Neural crest cell (in vitro differentiated cells): ENCODE measurements at places on chromosomes 12 and 14.
A peak's percentile ranks its signal among the peaks of the same experiment; 100 is the strongest.

- no peaks in the 10 kb centered on the region for H3K27me3 ChIP-seq
- DNase-seq = no peak
- H3K36me3 ChIP-seq = no peaks in the 10 kb centered on the region
- no peak overlapping the region for H3K27ac ChIP-seq
Observed at GRCh38 chr12:128840862-128841468, 12.3 kb upstream of the GLT1D1 start.

- no peak for DNase-seq
- H3K4me3 ChIP-seq = no peak overlapping the region
- H3K36me3 ChIP-seq = peaks cover 10% of the 10 kb centered on the region
- H3K4me1 ChIP-seq = no peaks in the 10 kb centered on the region
Observed at GRCh38 chr12:65391711-65392110, 113.2 kb downstream of the MSRB3 start.

DNA sequence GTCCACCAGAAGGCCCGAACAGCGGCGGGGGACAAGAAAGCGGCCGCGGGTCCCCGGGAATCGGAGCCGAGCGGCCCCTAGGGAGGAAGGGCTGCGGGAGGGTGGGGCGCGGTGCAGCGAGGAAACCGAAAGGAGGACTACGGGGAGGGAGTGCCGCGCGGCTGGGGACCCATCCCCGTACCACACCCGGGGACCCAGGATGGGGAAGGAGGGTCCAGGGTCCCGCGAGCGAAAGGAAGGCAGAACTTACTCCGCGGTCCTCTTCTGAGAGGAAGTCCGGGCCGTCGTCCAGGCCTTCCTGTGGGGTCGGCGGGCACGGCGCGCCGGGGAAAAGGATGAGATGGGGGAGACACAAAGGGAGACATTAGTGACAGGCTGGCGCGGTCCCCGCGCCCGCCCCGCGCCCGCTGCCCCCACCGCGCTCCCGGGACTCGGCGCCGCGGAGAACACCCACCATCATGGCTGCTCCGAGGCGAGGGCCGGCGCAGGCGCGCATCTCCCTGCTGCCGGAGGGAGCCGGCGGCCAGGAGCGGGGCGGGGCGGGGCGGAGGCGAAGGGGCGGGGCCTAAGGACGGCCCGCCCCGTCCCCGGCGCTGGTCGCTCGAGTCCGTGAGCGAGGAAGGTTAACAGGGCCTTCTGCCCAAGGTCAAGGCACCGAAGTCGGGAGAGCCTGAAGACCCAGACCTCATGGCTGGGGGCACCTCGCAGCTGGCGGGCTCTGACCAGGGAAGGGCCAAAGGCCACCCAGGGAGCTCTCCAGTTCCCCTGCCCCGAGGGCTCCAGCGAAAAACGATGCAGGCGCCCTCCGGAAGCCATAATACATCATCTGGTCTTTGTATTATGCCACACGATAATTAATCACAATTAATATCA is at the start of gene SNX6:
Gene SNX6 (minus strand): TSS at position 492 of the 873 bp plus-strand sequence. CDS start 32 bp downstream, at position 460.
- no peaks in the 10 kb centered on the region for H3K27me3 ChIP-seq
- peak within 1 kb of the TSS; percentile 87 for H3K27ac ChIP-seq
- no peaks in the 10 kb centered on the region for H3K36me3 ChIP-seq
- H3K4me3 ChIP-seq = peak within 1 kb of the TSS; percentile 95

DNA sequence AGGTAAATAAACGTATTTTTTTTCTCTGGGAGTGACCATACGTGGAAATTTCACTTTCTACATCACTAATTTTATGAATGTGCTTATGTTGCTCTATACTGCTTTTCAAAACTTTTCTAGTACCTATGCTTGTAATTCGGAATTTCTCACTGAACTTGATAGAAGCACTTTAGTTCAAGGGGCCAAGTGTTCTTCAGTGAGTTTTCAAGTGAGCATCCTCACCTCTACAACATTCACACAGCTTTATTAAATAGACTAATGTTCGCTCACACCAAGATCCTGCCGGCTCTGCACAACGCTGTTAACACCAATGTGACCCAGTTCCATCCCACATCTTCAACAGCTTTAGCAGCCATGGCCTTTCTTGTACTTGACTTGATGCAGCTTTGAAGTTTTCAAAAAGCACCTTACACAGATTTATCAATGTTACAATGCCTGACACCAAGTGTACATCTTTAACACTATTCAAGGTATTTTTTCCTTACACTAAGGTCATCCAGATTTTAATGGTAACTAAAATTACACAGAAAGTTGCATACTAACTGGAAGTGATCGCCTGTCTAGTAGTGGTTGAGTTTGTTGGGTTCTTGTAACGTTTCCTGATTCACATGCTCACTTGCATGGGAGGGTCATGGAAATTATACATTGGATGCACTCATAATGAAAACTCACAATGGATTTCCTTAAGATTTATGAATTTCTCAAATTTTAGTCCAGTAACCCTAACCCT is 4.5 kb downstream of the UBC start:
- H3K4me1 ChIP-seq = peaks cover 58% of the 10 kb centered on the region
- peak overlapping the region; percentile 78 for H3K4me3 ChIP-seq
- peaks cover 14% of the 10 kb centered on the region for H3K27me3 ChIP-seq
- H3K27ac ChIP-seq = no peak overlapping the region
- DNase-seq = no peak
